GM04503 (cell line): ENCODE measurements at places on chromosomes 2 and 18.

DNA sequence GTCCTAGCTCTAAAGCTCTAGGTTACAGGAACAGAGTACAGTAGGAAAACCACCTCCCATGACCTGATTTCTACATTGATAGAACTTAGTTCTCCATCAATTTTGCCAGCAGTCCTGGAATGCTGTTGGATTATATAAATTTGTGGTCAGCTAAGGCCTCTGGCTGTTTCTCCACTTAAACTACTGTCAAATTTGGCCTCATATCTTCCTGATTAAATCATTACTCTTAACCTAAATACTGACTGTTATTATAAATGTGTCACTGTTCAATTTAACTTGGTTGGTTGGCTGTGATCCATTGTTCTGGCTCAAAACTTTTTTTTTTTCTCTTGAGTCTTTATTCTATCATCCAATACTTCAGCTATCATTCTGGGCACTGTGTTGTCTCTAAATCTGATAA lies 71.2 kb downstream of the TGFA start:
- DNase-seq: no peak

DNA sequence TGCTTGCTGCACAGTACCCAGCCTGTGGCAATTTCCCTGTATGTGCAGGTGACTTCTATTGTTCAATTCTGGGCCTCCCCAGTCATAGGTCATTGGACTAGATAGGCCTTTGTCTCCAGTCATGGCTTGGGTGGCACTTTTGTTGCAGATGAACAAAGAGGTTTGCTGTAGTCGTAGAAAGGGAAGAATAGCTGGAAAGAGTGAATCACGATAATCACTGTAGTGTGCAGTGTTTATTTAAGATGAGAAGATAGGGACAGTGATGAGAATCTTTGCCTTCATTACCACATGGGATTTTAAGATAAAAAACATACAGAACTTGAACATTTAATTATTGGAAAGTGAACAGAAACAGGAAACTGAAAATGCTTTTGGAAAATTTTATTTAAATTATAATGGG lies 156.1 kb upstream of the CYRIA start:
- DNase-seq: no peak

DNA sequence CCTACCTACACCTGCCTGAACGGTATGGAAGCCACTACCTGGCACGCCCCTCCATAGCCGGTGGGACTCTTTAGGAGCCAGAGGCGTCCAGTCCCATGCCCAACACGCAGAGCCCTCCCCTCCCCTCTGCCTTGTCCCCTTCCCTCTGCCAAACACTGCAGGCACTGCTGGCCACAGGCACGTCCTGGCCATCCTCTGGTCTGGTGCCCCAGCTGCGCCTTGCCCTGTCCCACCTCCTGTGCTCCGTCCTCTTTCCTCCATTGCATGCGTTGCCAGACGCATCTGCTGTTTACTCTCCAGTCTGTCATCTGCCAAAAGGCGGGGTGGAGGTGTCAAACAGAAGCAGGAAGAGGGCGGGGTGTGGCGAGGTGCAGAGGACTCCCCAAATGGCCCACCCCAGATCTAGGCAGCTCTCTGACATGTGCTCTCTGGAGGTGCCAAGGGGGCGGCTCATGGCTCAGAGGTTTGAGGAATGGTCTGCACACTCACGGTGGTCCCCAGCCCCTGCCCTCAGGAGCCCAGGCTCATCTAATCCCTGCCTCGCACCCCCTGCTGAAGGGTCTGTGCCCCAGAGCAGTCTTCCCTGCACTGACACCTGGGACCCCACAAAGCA lies 45.1 kb downstream of the HS6ST1 start:
- no peak for DNase-seq

DNA sequence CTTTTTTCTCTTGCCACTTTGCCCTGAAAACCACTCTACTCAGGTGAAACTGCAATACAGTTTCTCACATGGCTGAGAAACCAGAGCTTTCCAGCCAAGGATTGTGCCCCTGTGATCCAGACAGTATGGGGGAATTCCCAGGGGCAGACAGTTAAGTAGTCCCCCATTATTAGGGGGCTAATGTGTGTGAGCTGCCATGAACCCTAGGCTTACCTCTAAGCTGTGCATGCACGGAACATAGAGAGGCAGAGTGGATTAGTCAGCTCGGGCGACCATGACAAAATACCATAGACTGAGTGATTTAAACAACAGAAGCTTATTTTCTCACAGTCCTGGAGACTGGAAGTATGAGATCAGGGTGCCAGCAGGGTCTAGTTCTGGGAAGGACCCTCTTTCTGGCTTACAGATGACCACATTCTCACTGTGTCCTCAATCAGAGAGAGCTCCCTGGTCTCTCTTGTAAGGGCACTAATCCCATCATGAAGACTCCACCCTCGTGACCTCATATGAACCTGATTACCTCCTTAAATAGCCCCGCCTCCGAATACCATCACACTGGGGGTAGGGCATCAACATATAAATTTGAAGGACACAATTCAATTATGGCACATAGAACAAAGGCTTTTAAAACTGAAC lies 215.1 kb downstream of the EIPR1 start:
- DNase-seq: no peak

DNA sequence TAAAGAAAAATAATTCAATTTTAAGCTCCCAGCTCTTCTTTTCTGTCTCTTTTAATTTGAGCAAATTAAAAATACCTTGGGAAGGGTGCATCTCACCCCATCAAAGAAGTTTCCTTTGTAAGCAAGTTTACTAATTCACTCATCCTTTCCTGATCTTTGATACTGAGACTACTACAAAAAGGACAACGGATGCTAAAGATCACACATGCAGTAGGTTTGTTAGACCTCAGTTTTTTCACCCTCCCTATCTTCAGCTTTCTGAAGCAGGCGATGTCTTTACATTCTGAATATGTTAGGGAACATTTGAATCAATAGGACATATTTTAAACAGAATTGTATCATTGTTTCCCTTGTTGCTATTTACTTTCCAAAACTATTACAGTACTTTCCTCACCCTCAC lies 6.0 kb upstream of the HNRNPLL start:
- no peak for DNase-seq

- no peak for DNase-seq
Observed at GRCh38 chr2:40279001-40279400, 172.9 kb downstream of the SLC8A1 start.
